Natural killer cell (primary cell): ENCODE measurements at places on chromosomes 12 and 14. TPM values are rescaled to one million over a fixed set of nuclear protein-coding genes. Genes with fewer than 3 reads are reported as not detected.

DNA sequence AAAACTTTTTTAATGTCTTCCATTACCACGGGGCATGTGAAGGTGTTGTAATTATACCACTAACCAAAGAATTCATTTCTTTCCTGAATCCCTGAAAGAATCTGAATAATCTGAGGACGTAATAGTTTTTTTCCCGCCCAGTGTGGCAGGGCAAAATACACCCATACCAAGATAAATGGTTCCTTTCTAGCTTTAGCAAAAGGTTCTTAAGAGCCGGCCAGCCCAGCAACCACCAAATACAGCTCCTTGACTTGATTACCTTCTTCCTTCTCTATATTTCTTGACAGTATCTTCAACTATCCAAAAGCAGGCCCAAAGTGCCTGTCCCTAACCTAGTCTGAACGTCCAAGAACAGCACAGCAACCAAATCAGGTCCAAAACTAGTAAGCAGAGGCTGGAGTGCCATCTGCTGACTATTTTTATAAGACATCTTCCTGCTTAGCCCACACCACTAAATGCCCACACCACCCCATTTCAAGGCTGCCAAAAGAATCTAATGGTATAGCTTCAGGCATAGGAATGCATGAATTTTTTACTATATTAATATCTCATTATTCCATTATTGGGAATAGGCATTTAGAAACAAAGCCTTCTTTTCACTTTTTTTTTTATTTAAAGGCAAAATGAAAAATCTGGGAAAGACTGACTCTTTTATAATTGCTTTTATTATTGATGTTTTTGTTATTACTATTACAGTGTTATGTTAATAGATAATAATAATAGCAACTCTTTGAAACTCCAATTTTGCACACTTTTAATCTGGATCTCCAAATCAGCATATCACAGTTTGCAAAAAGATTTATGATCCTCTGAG is 524.4 kb downstream of the MED13L start:
- no peak for DNase-seq

GRCh38 chr12:113237748-113238147 is 16.5 kb downstream of the TPCN1 start:
- no peak for DNase-seq

DNA sequence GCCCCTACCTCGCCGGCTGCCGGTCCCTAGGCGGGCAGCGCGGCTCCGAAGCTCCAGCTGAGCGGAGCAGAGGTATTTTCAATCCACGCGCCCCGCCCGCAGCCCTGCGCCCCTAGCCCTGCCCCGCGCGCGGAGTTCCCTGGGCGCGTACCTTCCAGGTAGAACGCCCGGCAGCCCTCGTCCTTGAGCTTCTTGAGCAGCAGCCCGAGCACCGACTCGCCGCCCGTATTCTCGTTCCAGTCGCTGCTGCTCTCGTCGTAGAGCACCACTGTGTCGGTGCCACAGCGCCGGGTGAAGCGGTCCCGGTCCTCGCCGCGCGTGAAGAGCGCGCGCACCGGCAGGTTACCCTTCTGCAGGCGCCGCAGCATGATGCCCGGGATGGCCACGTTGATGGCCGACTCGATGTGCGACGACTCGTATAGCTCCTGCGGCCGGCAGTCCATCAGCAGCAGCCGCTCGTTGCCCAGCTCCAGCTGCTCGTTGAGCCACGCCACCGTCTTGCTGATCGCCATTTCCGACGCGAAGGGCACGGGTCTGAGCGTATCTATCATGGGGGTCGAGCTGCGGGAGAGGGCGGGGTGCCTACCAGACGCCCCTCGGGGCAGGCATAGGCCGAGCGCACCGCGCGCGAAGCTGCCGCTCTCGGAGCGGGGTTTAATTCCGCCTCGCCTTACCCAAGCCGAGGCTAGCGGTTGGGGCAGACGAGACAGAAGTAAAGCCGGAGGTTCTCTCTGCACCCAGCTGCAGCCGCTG is 636 bp downstream of the DUSP6 start:
- DNase-seq, result peak; percentile 48

The MMP17 gene
- 1.6 TPM for total RNA-seq

DNA sequence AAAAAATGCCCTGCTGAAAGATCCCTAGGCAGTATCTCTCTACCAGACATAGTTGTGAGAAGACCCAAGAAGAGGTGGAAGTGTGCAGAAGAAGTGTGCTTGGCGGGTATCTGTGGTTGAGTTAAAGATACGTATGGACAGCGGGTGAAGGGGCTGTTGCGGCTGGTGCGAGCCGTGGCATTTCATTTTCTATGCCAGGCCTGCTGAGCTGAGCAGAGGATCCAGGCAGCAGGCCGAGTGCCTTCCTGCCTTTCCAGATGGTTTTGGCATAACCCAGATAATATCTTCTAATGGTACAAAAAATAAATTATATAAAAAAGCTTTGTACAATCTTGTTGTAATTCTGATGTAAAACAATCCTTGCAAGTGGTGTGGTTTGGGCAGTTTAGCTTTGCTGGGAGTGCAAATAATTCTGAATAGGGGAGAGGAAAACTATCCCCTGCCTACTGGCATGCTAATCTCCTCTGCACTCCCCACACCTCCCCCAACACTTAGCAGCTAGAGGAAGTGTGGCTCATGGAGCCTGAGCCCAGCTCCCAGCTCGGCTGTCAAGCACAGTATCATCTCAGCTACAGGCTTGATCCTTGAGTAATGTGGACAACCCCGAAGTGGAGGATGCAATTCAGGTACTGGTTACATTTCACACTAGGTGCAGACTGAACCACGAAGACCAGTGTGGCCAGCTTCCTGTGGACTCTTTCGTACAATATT is 168.9 kb downstream of the VRK1 start:
- DNase-seq, result no peak

DNA sequence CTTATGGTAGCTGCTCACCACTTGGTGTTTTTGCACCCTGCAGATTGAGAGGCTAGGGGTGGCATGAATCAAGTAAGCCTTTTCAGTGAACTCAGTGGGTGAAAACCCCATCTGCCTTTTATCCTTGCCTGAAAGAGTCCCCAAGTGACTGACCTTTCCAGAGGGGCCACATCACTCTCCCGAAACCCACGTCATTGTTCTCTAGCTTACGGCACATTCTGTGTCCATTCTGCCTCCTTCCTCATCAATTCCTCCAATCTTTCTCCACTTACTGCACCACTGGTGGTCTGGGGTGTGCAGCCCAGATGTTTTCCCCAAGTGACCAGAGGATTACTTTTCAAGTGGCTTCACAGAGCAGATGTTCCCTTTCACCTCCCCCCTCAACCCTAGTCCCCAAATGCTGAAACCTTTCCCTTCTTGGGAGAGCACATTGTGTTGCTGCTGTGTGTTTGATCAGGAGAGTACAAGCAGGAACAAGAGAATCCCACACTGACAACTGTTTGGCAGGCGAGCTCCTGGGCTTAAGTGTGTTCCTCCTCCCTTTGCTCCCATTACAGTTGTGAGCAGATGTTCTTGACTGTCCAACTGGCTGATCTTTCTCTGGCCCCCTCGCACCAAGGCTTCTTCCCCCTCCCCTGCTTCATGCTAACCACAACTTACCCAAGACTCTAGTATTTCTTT is 138.0 kb upstream of the IGF1 start:
- DNase-seq, result no peak
